ENCODE measurements at places on chromosomes 7 and 10.

- DNase-seq = no peak
Observed at GRCh38 chr7:18517646-18518045, 22.1 kb downstream of the HDAC9 start.

- DNase-seq = no peak
Observed at GRCh38 chr7:11109659-11110058, 136.0 kb downstream of the PHF14 start.

- DNase-seq = no peak
Observed at GRCh38 chr7:92763636-92764423, 72.5 kb downstream of the CDK6 start.

GRCh38 chr10:118901380-118901779 lies 128.1 kb upstream of the NANOS1 start:
- DNase-seq = no peak

DNA sequence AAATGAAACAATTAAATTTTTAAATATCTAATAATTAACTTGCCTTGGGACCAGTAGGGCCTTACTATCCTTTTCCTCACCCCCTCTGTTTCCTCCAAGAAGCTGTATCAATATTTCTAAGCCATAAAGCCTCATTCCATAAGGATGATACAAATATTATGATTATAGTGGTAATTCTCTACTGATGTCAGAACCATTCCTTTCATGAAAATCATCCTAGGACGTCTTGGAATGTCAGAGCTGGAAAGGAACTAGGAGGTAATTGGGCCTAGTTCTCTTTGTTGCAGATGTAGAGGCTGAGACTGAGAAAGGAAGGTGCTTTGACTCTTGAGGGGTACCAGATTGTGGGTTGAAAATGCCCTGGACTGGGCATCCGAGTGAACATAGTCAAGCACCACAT lies 766.7 kb upstream of the GHITM start:
- DNase-seq = no peak

GRCh38 chr7:157674715-157675426 lies 338.1 kb downstream of the DNAJB6 start:
- no peak for DNase-seq

DNA sequence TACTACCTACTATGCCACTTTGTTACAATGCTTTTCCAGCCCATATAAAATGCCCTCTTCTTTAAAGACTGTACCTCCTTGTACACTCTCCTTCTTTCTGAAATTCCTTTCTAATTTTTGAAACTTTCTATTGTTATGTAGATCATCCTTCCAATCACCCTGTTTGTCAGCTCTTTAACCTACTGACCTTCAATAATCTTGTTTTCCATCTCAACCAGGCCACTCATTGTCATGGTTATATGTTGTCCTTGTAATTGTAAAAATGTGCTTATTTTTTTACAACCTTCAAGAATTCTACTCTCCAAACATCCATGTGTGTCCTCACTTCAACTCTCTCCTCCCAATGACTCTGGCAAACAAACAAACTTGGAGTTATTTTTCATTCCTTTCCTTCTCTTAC lies 1172.6 kb upstream of the CELF2 start:
- DNase-seq = no peak

- no peak for DNase-seq
Observed at GRCh38 chr7:1144269-1144771, 15.7 kb downstream of the ZFAND2A start.

GRCh38 chr10:92241158-92241500 lies 49.7 kb downstream of the CPEB3 start:
- no peak for DNase-seq

- DNase-seq = no peak
Observed at GRCh38 chr10:32386623-32387260, 39.8 kb upstream of the EPC1 start.

- no peak for DNase-seq
Observed at GRCh38 chr10:64261092-64261491, 739.9 kb downstream of the REEP3 start.

DNA sequence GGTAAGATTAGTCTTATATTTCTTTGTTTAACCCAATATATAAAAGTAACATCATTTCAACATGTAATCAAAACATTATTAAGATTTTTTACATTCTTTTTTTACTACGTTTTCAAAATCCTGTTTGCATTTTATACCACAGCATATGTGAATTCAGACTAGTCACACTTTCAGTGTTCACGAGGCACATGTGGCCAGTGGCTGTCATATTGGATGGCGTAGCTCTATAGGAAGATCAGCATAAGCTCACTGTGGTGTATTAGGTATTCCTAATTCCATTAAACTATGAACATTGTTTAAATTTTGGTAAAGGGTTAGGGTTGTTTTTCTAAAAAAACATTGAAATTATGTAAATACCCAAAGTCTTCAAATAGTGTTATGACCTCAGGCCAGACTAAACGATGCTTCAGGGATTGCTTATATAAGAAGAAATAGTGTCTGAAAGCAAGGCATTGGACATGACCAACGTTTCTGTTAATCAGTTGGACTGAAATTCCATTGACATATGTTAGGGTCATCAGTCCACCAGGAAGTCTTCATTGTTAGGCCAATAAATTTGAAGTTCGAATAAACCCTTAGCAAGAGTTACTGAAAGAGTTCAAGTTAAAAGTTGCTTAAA lies 97.0 kb downstream of the BICC1 start:
- DNase-seq = no peak

DNA sequence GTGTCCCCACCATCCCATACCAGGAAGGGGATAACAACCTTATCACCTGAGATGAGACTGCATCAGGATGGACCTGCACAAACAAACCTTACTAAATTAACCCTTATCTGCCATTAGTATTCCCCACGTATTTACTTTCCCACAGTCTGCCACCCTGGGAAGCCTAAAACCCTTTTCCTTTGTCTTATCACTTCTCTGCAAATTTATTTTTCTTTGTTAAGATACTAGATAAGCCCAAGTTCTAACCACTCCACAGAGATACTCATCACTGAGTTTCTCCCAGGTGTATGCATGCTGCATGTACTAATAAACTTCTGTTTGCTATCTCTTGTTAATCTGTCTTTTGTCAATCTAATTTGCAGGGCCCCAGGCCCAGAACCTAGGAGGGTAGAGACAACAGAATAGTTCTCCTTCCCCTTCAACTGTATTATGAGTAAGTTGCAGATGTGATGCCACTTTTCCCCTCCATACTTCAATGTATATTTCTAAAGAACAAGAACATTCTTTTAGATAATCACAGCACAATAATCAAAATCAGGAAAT lies 66.0 kb downstream of the ELMO1 start:
- DNase-seq = no peak

GRCh38 chr10:51439645-51440044 lies 259.8 kb downstream of the CSTF2T start:
- DNase-seq = no peak

GRCh38 chr7:116653204-116653603 lies 18.8 kb upstream of the MET start:
- no peak for DNase-seq

DNA sequence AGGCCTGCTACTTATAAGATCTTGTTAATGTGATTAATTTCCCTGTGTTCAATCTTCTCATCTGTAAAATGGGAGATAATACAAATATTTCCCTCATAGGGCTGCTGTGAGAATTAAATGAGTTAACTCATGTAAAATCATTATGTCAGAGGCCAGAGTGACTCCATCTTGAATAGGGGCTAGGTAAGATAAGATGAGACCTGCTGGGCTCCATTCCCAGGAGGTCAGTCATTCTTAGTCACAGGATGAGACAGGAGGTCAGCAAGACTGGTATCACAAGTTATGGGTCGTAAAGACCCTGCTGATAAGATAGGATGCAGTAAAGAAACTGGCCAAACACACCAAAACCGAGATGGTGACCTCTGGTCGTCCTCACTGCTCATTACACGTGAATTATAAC lies 200.7 kb downstream of the CYP26A1 start:
- DNase-seq = no peak

DNA sequence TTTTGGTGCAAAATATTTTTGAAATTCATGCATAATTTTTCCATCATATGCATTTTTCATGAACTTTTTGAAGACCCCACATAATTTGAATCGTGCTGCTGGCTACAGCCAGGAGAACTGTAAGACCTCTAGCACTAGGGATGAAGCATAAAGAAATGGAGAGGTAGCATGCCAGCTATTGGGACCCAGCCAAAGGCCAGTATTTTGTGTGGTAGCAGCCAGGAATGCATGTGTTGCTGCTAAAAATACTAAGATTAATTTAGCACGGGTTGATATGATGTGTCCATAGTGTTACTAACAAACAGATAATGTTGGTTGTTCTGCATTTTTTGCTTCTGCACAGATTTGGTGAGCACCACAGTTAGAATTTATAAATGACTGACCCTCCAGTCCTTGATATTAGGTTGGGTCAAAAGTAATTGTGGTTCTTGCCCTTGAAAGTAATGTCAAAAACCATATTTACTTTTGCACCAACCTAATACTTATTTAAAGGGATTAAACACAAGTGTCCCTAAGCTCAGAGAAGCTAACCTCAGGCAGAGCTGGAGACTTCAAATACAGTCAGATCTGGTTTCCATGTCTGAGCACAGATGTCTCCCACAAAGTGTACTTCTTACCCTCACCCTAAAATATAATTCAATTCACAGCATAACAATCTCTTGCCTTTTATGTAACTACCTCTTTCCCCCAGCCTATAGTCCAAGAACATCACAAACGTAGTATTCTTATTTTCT lies 54.1 kb upstream of the NPSR1 start:
- DNase-seq = no peak

DNA sequence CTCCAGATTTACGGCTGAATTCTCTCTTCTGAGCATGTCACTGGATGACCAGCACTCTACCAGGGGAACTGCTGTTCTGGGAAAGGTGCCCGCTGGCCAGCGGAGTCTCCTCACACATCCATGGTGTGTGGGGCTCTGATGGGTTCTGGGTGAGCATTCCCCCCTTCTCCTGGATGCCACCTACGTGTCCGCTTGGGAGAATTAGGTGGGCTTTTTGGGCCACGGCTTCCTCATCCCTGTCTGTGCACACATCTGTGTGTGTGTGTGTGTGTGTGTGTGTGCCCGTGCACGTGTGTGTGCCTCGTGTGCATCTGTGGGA lies 163.0 kb downstream of the DNAJB6 start:
- DNase-seq = no peak

GRCh38 chr7:112467867-112468266 lies 12.9 kb upstream of the LSMEM1 start:
- no peak for DNase-seq

- DNase-seq = no peak
Observed at GRCh38 chr10:103576862-103577261, 83.4 kb downstream of the NEURL1 start.

GRCh38 chr10:120517196-120517595 lies 60.2 kb downstream of the PLPP4 start:
- DNase-seq = no peak

DNA sequence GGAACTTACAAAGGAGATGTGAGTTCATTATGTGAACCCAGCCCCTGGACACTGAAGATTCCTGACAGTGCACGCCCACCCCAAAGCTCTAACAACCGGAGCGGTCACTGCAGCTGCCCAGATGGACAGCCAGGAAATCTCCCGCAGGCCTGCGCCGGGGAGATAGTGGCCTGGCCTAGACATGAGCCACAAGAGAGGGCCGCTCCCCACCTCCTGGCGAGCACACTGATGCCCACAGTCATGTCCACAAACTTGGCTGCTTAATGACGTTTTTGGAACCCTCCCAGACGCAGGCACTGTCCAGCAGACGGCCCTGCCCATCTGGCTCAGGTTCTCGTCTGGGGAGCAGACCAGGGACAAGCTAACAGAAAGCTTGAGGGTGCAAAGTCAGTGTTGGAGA lies 34.2 kb downstream of the TCERG1L start:
- no peak for DNase-seq

- DNase-seq = no peak
Observed at GRCh38 chr7:143953421-143953820, 1.2 kb upstream of the OR2F1 start.

GRCh38 chr7:42237811-42238541 lies 967 bp upstream of the GLI3 start:
- DNase-seq = no peak

GRCh38 chr10:61781969-61782403 lies 119.3 kb downstream of the CABCOCO1 start:
- no peak for DNase-seq

DNA sequence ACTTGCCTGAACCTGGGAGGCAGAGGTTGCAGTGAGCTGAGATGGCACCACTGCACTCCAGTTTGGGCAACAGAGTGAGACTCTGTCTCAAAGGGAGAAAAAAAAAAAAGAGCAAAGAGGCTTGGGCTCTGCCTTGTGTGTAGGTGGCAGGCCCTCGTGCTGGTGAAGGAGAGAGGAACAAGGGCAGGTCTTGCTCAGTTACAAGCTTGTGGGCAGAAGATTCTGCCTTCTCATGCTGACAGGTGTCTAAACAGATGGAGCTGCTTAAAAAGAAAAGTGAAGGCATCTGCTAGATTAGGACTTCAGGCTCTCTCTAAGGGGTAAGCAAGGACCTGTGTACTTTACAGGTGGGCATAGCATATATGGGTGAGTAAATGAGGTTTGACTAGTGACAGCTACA lies 65.5 kb upstream of the TRIM8 start:
- DNase-seq = no peak

DNA sequence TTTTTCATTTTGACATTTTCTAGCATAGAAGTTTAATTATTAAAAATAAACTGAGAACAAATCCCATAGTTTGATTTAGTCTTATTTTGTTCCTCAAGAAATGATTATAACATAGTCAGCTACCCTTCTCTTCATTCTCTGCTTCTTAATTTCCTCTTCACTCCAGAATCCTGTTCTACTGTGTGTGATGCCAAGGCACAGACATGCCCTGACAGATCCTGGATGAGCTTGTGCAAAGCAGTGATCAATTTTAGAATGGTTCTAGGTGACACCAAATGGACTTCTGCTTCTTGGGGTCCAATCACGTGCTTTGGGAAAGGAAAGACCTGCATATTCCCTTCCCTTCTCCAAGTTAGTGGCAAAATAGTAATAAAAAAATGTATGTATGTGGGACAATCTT lies 665.6 kb downstream of the MAGI2 start:
- DNase-seq = no peak

- DNase-seq = no peak
Observed at GRCh38 chr7:101770466-101770865, 47.0 kb upstream of the CUX1 start.

DNA sequence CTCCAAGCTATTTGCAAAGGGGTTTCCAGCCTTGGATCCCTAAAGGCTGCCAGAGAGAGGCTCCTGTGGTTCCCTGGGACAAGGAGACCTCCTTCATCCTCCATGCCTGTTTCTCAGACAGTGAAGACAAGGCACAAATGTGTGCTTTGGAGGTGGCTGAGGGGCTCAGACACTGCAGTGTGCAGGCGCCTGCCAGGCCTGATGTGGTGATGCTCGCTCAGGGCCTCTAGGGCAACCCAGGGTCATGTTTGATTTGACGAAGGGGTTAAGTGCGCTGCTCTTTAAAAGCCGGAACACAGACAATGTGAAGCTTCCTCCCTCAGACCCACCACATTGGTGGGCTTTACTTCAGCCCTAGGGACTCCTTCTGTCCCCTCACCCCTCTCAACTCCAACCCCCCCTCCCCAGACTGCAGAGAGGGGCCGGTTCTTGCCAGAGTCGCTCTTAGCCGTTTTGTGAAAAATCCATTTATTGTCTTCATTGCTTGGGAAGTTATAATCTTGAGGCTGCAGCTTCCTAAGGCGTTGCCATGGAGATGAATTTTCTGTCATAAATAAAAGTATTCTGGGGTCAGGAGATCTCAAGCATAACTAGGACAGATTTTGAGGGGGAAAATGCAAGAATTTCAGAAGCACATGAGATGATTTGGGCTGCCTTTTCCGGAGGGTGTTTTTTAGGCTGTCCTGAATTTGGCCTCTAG lies 35.8 kb downstream of the PDGFA start:
- DNase-seq = no peak

All from left renal cortex interstitium (tissue), 4 donors.